ENCODE measurements at places on chromosomes 4 and X.

DNA sequence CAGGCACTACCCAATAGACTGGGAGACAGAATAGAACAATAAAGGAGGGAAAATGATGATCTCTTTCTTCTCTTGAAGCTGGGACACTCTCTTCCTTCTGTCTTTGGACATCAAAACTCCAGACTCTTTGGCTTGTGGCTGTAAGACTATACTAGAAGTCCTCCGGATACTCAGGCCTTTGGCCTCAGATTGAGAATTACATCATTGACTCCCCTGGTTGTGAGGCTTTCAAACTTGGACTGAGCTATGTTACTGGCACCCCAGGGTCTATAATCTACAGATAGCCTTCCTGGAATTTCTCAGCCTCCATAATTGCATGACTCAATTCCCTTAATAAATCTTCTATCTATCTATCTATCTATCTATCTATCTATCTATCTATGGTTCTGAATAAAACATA is 294.2 kb upstream of the CT83 start:
- DNase-seq, result no peak

GRCh38 chrX:153887385-153887784 is 1.4 kb upstream of the L1CAM start:
- no peak for DNase-seq

GRCh38 chr4:30941641-30942040 is 221.5 kb downstream of the PCDH7 start:
- DNase-seq, result no peak

DNA sequence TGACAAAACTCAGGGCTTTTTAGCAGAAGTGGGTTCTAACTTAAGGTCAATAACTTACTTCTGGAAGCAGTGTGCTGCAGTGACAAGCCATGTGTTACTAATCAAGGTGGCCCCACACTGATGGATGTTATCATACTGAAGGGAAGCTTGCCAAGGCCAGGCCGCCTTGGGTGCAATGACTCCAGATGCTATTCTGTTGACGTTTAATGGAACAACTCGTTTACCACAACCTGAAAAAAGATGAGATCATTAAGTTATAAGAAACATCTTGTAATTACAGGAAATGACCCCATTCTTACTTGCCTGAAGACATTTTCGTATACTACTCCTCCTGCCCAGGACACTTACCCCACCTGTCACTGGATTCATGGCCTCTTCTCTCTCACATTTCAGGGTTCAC is 38.9 kb upstream of the TMPRSS11D start:
- DNase-seq, result no peak

GRCh38 chr4:23741681-23742191 is 148.1 kb downstream of the PPARGC1A start:
- DNase-seq, result no peak

GRCh38 chrX:154529206-154529612 is 13.2 kb upstream of the FAM3A start:
- DNase-seq, result no peak

GRCh38 chr4:39029752-39030694 is 2.2 kb downstream of the TMEM156 start:
- DNase-seq, result no peak

GRCh38 chrX:71953946-71954345 is 43.3 kb downstream of the NHSL2 start:
- no peak for DNase-seq

DNA sequence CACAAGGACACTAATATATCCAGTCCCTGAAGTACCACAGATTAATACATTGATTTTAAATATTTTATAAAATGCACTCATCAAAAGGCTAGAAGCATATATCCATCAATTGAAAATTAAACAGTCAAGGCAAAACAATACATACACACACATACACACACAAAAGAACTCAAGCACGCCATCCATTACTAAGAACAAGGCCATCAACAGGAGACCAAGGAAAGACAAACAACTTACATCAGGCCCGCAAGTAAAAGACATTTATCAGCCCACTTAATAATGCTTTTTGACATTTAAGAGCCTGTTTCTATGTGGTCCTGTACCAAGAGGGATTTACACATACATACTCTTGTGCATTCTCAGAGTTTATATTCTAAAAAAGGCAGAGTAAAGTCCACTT is 50.0 kb upstream of the ZNF827 start:
- no peak for DNase-seq

- DNase-seq, result no peak
These were observed 40.1 kb downstream of the FAM241A start for GRCh38 chr4:112185334-112185733.

GRCh38 chr4:5381961-5382441 is 326.4 kb downstream of the EVC2 start:
- peak; percentile 64 for DNase-seq

DNA sequence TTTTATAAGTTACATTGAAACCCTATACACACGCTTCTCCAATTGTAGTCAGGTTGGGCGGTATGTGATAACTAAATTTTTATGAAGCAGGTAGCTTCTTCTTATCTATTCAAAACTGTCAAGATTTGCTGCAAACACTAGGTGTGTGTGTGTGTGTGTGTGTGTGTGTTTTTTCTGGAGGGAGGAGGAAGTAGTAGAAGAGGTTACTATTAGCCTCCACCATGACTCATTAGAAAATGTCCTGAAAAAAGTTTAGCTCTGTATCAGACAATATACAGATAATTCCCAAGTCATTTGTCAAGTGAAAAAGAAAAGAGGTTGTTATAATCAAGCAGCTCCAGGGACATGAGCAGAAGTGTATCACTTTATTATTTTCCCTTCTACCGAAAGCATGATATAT is 33.9 kb downstream of the PCDH7 start:
- no peak for DNase-seq

DNA sequence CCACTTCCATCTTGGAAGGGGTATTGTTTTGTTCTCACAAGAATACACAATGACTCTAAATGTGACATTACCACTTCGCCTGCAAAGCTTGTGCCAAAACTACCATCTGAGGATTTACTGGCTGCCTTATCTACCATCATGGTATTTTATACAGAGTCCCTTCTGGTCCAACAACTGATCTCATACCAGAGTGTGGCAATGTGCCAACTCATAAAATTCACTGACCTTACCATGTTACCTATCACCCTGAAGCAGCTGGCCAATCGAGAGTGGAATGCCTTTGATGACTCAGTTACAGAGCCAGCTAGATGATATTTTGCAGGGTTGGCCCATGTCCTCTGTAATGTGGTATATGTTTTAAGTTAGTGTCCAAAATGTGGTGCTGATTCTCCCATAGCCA is 3.8 kb upstream of the SERPINA7 start:
- no peak for DNase-seq

DNA sequence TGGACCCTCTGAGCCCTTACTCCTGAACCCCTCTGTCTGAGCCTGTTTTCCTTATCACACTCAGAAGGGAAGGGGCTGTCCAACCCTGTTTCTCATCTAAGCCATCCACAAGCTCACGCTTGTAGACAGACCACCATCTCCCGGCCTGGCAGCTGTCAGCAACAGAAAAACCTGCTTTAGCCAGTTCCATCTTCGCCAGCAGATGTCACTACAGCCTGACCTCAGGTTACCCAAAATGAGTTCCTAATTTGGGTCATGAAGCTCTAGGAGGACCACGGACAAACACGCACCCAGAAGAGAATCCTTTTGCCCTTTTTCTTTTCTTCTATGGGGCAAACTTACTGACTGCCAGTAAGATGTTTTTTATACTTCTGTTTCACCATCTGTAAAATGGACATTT is 445.4 kb downstream of the BCOR start:
- no peak for DNase-seq

GRCh38 chrX:129876771-129877305 is 29.1 kb upstream of the UTP14A start:
- no peak for DNase-seq

DNA sequence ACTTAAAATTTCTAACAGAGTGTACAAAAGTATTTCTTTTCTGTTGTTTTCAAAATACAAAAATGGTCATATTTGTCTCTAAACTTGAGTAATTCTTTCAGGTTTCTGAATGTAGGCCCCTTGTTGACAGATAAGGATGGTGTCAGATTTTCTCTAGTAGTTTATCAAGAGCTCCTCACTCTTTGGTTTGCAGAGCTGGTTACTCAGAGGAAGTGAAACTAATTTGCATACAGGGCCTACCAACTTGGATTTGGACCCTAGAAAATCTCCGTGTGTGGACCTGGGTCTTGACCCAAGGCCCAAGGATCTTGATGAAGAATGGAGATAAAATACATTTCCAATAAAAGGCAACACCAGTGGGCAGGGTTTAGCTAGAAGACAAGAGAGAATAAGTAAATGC is 433 bp upstream of the ADH6 start:
- no peak for DNase-seq

- no peak for DNase-seq
These were observed 552.3 kb downstream of the PCDH7 start for GRCh38 chr4:31272331-31273061.

GRCh38 chr4:167233685-167234315 is 494 bp downstream of the SPOCK3 start:
- no peak for DNase-seq

DNA sequence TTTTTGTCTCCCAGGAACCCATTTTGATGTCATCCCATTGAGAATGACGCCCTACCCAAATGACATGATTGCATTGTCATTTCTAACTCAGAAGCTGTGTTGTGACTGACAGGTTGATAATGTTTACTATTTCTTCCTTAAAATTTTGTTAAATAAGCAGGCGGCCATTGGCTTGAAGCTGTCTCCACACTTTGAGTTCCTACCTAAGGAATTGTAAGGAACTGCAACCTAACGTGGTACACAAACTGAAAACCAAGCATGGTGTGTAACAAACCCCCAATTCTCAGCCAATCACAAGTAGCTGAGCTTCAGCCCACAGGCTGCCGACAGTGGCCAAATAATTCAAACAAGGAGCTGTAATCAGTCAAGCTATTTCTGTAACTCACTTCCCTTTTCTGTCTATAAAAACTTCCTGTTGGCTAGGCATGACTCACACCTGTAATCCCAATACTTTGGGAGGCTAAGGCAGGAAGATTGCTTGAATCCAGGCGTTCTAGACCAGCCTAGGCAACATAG is 2.9 kb upstream of the MND1 start:
- no peak for DNase-seq

DNA sequence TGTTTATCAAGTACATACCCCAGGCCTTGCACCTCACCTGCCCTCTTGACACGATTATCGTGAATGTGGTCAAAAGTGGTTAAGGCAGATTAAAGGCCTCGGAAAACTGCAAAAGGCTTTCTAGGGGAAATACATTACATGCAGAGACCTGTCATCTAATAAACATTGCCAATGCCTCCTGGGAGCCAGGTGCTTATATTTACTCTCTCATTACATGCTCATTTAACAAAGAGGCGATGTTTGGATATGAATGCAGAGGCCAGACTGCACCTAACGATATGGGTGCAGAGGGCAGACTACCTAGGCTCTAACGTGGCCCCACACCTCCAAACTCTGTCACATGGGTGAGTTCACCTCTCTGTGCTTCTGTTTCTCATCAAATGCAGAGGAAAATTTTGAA is 14.5 kb downstream of the CRMP1 start:
- DNase-seq, result no peak

GRCh38 chr4:160523231-160523630 is 1420.4 kb downstream of the RAPGEF2 start:
- DNase-seq, result no peak

- DNase-seq, result no peak
These were observed 578.2 kb downstream of the KLHL13 start for GRCh38 chrX:117538178-117539089.

- DNase-seq, result no peak
These were observed 189.8 kb upstream of the PPP1R2C start for GRCh38 chrX:42967681-42968300.

Data from Panc1 (cell line).